ENCODE measurements at places on chromosomes 6 and 20. TPM values are rescaled to one million over a fixed set of nuclear protein-coding genes. Genes with fewer than 3 reads are reported as not detected.

- H3K4me3 ChIP-seq, result no peak overlapping the region
- no peak overlapping the region for H3K27ac ChIP-seq
Measured at GRCh38 chr20:36887752-36888090, 11.8 kb downstream of the TLDC2 start.

DNA sequence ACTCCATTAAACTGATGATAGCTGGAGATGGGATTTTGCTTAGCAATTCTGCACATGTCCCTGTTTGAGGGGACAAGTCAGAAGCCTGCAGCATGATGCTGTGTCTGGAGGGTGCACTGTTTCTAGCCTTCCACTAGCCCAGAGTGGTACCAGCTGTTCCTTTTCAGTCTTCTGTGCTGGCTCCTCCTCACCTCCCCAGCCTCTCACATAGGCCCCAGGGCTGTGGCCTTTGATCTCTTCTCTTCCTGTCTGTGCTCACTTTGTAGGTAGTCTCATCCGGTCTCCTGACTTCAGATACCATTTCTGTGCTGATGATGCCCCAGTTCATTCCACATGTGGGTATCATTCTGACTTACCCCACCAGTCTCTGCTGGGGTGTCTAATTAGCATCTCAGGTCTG is 126.3 kb downstream of the HIVEP1 start:
- H3K27ac ChIP-seq, result no peak overlapping the region
- H3K4me3 ChIP-seq, result no peak overlapping the region
- DNase-seq, result no peak
- H3K36me3 ChIP-seq, result peaks cover 16% of the 10 kb centered on the region
- no peaks in the 10 kb centered on the region for H3K27me3 ChIP-seq
- no peaks in the 10 kb centered on the region for H3K4me1 ChIP-seq

DNA sequence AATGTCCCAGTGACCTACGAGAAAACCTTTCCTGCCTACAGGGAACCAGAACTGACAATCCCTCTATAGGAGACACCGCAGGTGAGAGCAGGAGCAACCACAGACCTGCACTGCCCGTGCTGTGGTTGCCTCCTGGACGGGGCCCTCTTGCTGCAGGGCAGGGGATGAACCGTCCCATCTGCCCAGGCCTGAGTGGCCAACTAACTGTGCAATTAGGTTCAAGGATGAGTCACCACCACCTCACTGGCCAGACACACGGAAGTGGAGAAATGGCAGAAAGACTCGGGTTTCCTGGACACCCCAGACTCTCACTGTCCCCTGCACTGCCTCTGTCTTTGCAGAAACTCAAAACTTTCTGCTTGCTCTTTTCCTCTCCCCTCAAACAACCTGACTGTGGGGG is 13.8 kb upstream of the HLA-G start:
- H3K36me3 ChIP-seq, result no peaks in the 10 kb centered on the region
- no peak overlapping the region for H3K4me3 ChIP-seq
- no peak overlapping the region for H3K27ac ChIP-seq
- no peak for DNase-seq
- H3K4me1 ChIP-seq, result no peaks in the 10 kb centered on the region
- no peaks in the 10 kb centered on the region for H3K27me3 ChIP-seq

GRCh38 chr6:109768485-109768884 is 77.4 kb downstream of the FIG4 start:
- peaks cover 3% of the 10 kb centered on the region for H3K4me1 ChIP-seq
- H3K36me3 ChIP-seq, result no peaks in the 10 kb centered on the region
- H3K27me3 ChIP-seq, result no peaks in the 10 kb centered on the region
- H3K4me3 ChIP-seq, result no peak overlapping the region
- DNase-seq, result no peak

DNA sequence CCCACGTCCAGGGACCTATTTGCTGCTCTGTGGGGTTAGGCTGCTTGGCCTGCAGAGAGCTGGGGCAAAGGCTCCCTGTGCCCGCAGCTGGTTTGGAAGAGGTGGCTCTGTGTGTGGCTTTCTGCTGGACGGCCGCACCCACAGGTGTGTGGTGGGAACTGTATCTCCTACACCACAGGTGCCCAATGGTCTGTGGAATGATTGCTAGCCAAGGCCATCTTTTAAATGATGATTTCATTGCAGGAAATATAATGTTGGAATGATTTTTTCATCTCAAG is 178.4 kb downstream of the DLL1 start:
- DNase-seq, result no peak
- no peak overlapping the region for H3K27ac ChIP-seq
- H3K4me1 ChIP-seq, result peaks cover 2% of the 10 kb centered on the region
- H3K36me3 ChIP-seq, result no peaks in the 10 kb centered on the region
- H3K27me3 ChIP-seq, result no peaks in the 10 kb centered on the region

Gene PLN
- total RNA-seq, result 1.3 TPM

Gene THBD
- total RNA-seq, result 1.4 TPM

Gene MROH8
- 5.1 TPM for total RNA-seq

Gene SLC22A2
- total RNA-seq, result not detected

Gene PNPLA1
- total RNA-seq, result 0.14 TPM

Gene SYCP2L
- 0.33 TPM for total RNA-seq

Gene RAD21L1
- not detected for total RNA-seq

Gene B3GAT2
- total RNA-seq, result 0.70 TPM

Measured in liver (tissue), 10 donors.